ENCODE measurements at places on chromosomes 6 and 20.

DNA sequence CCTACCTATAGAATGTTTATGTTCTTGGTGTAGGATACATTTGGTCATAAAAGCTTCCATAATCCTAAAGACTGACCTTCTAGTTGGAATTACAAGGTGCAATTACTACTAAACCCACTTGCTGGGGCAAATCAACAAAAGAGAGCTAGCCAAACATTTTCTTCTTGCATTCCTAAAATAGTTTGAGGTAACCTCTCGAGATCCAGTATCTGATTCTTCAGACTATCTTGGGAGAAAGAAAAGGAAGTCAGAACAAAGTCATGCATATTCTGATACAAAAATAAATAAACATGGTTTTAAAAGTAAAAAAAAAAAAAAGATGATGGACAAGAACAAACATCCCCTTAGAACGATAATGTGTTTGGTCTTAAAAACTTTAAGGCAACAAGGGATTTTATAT is 294.2 kb upstream of the RSPO3 start:
- DNase-seq: no peak

DNA sequence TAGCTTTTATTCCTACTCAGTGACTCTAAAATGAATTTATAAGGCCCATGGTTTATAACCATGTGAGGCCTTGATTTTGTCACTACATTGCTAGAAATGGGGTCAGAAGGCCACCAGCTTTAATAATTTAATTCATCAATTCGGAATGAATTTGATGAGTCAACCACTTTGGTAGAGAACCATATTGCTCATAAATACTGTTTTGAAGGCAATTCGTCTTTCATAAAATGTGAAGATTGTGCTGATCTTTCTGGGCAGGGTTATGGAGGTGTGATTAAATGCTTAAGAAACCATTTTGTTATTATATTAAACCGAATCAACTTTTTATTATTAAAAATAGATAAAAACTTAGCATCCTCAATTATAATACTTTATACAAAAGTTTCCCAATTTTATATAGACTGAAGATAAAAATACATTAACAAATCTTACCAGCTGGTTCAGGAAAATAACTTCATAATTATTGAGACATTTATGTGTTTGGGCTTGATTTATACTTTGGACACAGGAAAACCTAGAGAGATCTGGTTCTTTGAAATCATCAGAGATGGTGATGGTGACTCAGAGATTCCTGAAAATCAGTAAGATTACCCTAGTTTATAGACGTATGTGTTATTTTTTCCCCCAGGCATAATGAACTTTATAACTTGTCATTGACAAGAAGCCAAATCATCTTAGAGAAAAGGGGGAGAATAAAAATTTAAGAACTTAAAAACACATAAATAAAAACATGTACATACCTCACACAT is 10.6 kb downstream of the HCRTR2 start:
- no peak for DNase-seq

DNA sequence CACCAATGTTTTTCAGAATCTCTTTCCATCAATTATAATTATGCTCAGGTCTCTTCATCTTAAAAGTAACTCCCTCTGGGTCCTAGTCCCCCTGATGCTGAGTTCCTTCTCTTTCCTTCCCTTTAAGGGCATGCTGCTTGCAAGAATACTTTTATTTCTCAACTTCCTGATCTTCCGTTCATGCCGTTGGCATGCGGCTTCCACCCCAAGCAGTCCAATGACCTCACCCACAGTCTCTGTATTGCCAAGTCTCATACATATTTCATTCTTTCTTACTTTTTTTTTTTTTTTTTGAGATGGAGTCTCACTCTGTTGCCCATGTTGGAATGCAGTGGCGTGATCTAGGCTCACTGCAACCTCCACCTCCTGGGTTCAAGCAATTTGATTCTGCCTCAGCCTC is 83.5 kb downstream of the NDUFAF5 start:
- DNase-seq: no peak

DNA sequence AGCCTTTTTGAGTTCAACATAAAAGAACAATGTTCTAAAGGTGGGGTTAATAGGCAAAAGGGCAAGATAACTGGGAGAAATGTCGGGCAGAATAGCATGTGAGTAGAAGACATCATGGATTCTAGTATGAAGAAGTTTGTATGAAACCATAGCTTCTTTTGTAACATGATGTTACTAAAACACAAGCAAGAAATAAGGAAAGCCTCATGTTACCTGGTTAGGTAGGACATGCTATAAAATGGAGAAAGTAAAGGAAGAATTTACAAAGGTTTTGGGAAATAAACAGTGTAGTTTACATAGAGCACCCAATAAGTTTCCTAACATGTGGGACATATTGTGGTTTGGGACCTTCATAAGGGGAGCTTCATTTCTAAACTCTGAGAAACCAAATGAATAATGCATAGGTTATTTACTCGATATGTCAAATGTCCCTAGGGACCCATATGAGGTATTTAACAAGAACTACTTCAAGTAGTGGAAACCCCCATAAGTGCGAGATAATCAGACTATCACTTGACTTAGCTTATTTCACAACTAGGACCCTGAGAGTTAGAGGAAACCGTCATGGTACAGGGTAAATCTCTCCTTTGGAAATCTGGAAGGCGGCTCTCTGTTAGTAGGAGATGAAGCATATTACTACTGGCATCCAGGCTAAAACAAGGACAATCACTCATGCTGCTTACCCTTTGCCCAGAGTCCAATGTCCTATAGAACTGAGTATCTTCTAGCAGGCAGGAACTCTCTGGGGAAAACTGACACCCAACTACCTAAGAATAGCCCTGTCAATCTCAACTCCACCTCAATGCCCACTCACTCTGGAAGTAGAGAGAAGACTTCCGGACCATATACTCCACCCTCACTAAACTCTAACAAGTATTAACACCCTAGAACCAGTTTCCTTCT is 57.5 kb downstream of the ILRUN start:
- no peak for DNase-seq

- no peak for DNase-seq
These were observed 208.2 kb downstream of the COL12A1 start for GRCh38 chr6:74997646-74998045.

DNA sequence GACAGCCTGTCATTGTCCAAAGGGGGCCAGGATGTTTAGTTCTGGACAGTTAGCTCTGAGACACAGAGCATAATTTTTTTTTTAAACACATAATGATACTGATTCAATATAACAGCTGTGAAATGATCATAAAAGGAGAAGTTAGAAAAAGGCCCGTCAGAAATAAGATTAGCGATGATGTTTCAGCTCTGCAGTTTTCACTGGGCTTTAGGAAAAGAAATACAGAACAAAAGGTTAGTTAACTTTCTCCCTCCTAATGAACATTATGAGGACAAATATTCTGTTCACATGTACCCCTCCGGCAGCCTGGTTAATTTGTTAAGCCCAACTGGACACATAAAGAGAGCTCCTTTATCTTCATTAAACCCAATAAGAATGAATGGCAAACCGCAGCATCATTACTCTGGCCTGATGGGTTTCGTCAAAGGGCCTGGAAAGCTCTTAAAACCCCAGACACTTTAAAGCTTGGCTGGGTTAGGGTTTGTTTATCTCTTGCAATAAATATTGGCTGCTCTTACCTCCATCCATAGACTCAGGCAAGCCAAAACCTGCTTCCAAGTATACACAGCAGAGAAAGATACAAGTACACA is 394.6 kb downstream of the KIF16B start:
- DNase-seq: no peak

DNA sequence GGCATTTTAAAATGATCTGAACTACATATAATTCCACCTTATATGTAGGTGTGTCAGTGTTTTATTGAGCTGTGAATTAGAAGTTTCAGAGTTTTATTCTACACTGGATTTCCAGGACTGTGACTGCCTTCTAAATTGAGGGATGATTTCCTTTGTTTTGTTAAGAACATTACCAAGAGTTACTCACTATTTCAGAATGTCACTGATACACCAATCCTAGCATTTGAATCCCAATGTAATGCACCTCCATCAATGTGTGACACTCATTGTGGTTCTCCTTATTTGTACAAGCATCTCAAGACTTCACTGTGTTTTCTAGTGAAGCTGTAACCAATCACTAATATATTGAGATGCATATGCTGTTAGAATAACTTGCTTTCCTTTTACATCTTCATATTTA is 86.8 kb downstream of the PLCB1 start:
- no peak for DNase-seq

DNA sequence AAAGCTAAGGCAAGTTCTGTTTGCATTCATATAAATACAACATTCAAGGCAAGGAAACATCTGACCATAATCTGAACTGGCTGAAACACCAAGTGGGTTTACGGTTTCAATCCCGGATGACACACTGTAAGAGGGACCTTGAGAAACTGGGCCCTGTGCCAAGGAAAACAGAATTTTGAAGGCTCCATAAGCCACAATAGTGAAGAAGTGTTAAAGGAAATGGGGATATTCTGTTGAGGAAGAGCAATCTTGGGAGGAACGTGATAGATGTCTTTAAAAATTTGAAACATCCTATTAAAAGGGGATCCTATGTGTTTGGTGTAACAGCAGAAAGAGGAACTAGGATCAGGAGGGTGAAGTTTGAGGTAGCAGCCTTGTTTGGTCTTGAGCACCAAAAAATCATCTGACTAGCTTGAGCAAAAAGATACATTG is 82.4 kb upstream of the TAB2 start:
- no peak for DNase-seq

DNA sequence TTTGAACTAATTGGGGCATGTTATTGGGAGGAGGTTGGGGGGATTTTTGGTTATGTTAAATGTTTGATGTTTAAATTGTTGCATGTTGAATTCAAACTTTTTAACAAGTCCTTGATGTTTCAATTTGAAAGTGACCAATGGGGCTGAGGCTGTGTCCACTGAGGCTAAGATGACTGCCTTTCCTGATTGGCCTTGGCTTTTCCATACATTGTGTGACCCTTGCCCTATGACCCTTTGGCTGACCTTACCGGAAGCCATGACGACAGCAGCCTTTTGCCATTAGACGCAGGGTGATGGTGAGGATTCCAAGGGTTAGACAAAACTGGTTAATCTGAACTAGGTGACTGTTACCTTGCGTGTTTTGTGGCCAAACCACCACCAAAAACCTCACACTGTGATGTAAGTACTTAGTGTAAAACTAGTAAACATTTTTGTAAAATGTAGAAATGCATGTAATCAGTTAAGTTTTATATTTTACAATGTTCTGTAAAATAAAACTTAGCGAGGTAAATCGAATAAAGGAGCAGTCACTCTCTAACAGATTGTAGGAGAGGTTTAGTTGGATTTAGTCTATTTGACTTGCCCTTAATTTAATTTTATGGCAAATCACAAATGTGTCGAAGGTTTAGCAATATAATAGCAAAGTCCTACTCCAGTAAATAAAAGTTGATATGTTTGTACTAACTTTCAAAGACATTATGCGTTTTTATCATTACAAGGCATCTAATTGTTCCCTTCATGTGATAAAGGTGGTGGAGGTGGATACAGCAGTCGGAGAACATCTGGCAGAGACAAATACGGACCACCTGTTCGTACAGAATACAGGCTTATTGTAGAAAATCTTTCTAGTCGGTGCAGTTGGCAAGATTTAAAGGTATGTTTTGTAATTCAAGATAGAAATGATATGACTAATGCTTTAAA is 1.6 kb downstream of the SRSF6 start:
- DNase-seq: no peak

DNA sequence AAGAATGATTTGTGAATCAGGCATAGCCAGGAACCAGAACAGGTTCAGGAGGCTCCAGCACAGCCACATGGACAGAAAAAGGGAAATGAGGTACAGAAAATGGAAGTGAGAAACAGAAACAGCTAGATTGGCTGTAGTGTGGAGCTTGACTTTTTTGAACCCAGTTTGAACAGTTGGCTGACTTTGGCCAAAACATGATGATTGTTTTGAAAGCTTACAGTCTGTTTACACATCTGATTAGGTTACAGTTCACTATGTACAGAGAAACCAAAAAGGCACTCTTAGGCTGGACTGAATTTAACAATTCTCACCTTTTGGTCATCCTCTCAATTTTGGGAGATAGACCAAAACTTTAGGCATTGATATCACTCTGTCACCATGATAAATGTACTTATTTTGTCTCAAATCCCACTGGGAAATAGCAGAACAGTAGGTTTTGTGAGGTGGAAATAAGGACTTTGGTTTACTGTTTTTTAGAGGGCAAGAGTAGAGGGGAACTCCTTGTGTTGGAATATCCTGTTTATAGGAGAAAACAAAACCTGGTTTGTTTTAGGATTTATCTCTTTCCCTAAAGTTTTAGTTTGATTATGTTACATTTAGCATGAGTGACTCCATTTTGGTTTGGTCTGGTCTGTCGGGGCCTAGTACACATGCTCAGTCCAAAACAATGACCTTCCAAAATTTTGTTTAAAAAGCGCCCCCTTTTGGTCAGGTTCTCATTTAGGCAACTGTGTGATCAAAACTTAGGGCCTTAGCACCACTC is 123.1 kb downstream of the OLIG3 start:
- no peak for DNase-seq

DNA sequence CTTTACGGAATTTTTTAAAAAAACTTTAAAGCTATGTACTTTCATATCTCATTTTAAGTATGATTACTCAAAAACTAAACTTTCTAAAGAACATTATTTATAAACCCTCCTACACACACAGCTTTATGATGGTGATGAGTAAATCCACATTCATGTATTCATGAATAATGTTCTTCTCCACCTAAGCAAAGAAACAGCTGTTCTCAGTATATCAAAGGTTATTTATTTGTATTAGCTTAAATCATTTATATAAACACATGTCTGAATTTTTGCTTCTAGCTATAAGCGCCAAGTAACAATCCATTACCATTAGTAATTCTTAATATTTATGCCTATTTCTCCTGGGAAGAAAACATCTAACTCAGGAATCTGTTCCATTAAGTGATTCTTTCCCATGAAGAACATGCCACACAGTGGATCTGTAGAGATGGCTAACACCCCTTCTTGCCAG is 63.3 kb downstream of the SMLR1 start:
- DNase-seq: no peak

DNA sequence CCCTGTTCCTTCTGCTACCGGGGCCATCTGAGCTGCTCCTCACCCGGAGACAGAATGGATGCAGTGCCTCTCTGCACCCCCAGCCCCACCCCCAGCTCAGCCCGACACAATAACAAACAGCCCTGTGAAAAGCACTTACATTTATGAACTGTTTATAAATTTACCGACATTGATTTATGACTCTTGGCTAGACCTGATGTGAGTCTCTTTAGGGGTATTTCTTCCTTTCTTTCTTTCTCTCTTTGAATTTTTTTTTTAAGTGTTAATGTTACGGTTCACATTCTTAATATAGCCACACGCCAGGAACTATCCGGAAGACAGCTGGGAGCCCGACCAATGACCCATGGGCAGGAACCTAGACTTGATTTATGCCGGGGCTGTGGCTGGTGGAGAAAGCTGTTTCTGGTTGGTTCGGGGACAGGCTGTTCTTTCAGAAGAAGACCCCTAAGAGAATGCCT is 266.3 kb downstream of the CDC5L start:
- no peak for DNase-seq

DNA sequence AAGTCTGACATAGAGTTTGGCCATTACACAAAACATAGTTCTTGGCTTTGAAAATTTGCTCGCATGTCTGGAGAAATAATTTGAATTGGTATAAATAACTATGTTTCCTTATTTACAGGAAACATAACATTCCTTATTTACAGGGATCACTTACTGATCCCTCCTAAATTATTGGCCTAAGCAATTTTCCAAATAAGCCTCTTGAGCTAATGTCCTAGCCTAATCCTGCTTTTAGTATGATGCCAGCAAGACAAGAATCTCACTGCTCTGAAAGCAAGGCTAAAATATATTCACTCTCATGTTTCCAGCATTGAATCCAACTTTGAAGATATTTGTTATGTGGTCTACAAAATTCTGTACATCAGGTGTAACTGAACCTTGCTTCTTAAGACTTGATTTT is 4.1 kb upstream of the TBC1D32 start:
- no peak for DNase-seq

All from activated naive CD4-positive, alpha-beta T cell (primary cell).